ENCODE measurements at places on chromosomes 4 and X.

DNA sequence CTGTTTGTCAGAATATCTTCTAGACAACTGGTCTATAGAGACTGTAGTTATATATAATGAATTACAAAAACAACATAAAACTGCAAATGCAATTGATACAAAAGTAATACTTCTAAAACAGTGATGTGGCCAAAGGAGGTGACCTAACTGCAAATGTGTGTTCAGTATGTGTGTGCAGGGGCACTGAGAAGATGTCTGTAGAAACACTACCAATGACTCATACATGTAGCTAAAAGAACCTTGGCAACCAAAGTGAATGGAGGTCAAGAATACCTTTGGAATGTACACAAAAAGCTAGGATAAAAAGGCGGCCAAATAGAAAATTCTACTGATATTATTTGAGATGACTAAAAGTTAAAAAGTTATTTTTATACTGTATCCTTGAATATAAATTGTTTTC lies 261.8 kb downstream of the CAMK2D start:
- DNase-seq, result no peak

GRCh38 chr4:113303315-113303714 lies 253.9 kb downstream of the ANK2 start:
- DNase-seq, result no peak

DNA sequence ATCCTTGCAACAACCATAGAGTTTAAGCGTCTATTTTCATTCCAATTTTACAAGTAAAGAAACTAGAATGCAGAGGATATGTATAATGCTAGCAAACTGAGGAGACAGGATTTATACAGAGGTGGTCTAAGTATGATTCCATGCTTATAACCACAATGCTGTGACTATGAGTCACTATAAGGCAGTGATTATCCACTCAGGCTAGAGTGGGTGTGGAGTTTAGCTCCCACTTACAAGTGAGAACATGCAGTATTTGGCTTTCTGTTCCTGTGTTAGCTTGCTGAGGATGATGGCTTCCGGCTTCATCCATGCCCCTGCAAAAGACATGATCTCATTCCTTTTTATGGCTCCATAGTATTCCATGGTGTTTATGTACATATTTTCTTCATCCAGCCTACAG lies 41.6 kb upstream of the EDA2R start:
- DNase-seq, result no peak

- no peak for DNase-seq
These were observed 115.2 kb upstream of the KIT start for GRCh38 chr4:54542540-54543041.

GRCh38 chr4:33381816-33382215 lies 2661.6 kb downstream of the PCDH7 start:
- no peak for DNase-seq

DNA sequence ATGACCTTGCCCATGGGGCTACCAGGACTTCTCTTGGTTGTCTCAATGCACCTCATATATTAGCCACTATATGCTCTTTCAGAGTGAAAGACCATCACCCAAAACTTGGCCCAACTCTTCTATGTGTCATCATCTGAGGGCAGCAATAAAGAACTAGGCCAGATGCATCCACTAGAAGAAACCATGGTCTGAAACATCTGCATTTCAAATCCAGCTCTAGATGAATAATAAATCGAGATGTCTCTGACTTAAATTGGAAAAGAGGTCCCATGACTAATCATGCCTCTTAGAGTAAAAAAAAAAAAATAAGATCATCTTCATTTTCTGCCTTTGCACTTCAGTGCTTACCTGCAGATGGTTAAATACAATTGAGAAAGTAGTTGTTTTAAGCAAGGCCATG lies 397.6 kb upstream of the PITX2 start:
- no peak for DNase-seq

DNA sequence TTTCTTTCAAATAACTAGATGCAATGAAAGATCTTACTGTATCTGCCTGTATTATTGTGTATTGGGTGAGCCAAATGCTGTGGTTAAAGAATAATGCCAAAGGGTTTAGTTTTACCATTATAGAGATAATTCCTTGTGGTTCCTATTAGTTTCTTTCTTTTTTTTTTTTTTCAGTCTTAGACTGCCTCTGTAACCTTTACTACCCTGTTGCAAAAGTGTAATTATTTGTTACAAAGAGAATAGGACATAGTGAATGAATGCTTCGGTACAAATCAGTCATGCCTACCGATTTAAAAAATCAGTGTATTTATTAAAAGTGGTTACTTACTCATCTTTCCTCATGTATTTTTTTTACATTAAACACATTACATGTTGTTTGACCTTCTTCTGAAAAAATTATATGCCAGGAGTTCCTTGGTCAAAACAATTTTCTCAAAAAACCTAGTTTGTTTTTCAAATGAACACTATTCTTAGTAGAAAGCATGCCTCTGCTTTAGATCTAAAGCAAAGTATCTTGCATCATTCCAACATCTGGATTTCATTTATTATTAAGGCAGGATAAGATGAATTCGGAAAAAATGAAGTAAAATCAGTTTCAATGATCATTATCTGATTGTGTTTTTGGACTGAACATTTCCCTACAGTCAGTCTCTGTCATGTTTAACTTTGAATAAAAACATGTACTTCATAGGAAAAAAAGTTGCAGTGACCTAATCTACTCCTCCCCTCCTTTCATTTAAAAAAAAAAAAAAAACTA lies 21.2 kb upstream of the SYNPO2 start:
- DNase-seq, result no peak

DNA sequence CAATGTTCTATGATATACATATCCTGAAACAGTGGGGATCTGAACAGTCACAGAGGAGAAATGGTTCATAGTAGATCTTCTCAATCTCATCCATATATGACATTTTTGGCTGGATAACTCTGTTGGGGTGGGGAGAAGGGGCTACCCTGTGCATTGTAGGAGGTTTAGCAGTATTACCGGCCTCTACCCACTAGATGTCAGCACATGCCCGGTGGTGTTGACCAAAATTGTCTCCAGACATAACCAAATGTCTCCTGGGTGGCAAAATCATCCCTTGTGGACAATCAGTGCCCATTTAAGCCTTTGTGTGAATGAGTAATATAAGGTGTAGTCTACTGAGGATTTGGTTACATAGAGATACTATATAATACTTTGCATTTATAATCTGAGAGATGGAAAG lies 89.9 kb downstream of the PLS3 start:
- DNase-seq, result peak; percentile 19

Data from CD4-positive, alpha-beta T cell treated with Interleukin-17A for 4 hours (primary cell).